Left renal pelvis (tissue), 4 donors: ENCODE measurements at places on chromosomes 7 and 10. TPM values are rescaled to one million over a fixed set of nuclear protein-coding genes. Genes with fewer than 3 reads are reported as not detected.

Gene XRCC2
- 10.0 TPM for polyA plus RNA-seq

- no peak for DNase-seq
These were observed 51.0 kb downstream of the CAV1 start for GRCh38 chr7:116575853-116576252.

DNA sequence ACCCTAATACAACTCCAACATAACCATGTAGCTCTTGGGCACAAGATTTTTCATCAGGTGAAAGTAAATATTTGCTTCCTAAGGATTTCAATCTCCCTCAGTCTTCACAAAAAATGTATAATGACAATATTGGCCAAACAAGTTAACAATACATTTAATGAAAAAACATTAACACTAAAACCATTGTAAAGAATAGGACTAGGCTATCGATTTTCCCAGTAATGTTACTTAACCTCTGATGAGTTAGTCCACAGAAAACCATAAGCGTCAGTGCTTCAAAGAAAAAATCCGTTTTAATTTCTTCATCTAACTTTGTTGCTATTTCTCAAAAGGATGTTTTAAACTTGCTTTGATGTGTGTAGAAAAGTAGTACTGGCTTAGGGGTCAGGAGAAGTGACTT, 1.2 kb downstream of the ZNF33B start:
- DNase-seq: no peak

Gene NAMPT
- 50.9 TPM for polyA plus RNA-seq
